Aorta (tissue), 5 donors: ENCODE measurements at places on chromosomes 5 and 9. TPM values are rescaled to one million over a fixed set of nuclear protein-coding genes. Genes with fewer than 3 reads are reported as not detected.

UGT3A2 gene
- not detected for total RNA-seq

PDE6A gene
- not detected for total RNA-seq

SPINK6 gene
- total RNA-seq = not detected

SOX30 gene
- total RNA-seq = not detected

ADAMTS2 gene
- total RNA-seq = 24.5 TPM

SPINK5 gene
- total RNA-seq = 0.42 TPM

KCNV2 gene
- total RNA-seq = not detected

C5orf63 gene
- 4.2 TPM for total RNA-seq

OXCT1 gene
- total RNA-seq = 32.1 TPM

SARDH gene
- total RNA-seq = 0.84 TPM

CCDC192 gene
- not detected for total RNA-seq

TUSC1 gene
- 22.1 TPM for total RNA-seq

PTGER4 gene
- total RNA-seq = 10.0 TPM

SKIC3 gene
- total RNA-seq = 80.6 TPM

LECT2 gene
- not detected for total RNA-seq

PTPA gene
- 80.3 TPM for total RNA-seq

RNF183 gene
- not detected for total RNA-seq

OR1Q1 gene
- total RNA-seq = not detected

PCDH12 gene
- total RNA-seq = 10.3 TPM

TSSK1B gene
- 0.18 TPM for total RNA-seq

NPR2 gene
- total RNA-seq = 45.6 TPM

EIF4EBP3 gene
- 14.2 TPM for total RNA-seq

GADD45G gene
- total RNA-seq = 4.5 TPM

DPP7 gene
- 153 TPM for total RNA-seq

ADAMTS13 gene
- total RNA-seq = 1.3 TPM

PAPPA gene
- total RNA-seq = 16.6 TPM

ANKRD18A gene
- total RNA-seq = 0.06 TPM

TAL2 gene
- total RNA-seq = not detected

PCDHA4 gene
- total RNA-seq = 0.78 TPM

CKS2 gene
- 8.9 TPM for total RNA-seq

PTTG1 gene
- 5.1 TPM for total RNA-seq

PAIP2 gene
- total RNA-seq = 82.1 TPM

PCDHA1 gene
- total RNA-seq = not detected

HINT2 gene
- 26.0 TPM for total RNA-seq

PDE4D gene
- 60.0 TPM for total RNA-seq

CCDC69 gene
- total RNA-seq = 70.7 TPM

ENTPD2 gene
- total RNA-seq = 0.16 TPM

PCDHA9 gene
- total RNA-seq = 0.36 TPM

MORN5 gene
- not detected for total RNA-seq

ZNF483 gene
- 21.8 TPM for total RNA-seq

C9orf50 gene
- 0.62 TPM for total RNA-seq

RAI14 gene
- total RNA-seq = 214 TPM

SPATA31C1 gene
- not detected for total RNA-seq

DPYSL3 gene
- total RNA-seq = 344 TPM

SAPCD2 gene
- 0.26 TPM for total RNA-seq

RRAGA gene
- total RNA-seq = 85.9 TPM

SNCB gene
- total RNA-seq = not detected

OR1J2 gene
- not detected for total RNA-seq

MYMK gene
- not detected for total RNA-seq
